ENCODE measurements at places on chromosomes 2 and 18.
A peak's percentile ranks its signal among the peaks of the same experiment; 100 is the strongest.

GRCh38 chr18:58639751-58640427 lies 11.0 kb upstream of the ALPK2 start:
- DNase-seq: no peak

GRCh38 chr2:233689031-233689430 lies 3.7 kb upstream of the UGT1A6 start:
- no peak for DNase-seq

DNA sequence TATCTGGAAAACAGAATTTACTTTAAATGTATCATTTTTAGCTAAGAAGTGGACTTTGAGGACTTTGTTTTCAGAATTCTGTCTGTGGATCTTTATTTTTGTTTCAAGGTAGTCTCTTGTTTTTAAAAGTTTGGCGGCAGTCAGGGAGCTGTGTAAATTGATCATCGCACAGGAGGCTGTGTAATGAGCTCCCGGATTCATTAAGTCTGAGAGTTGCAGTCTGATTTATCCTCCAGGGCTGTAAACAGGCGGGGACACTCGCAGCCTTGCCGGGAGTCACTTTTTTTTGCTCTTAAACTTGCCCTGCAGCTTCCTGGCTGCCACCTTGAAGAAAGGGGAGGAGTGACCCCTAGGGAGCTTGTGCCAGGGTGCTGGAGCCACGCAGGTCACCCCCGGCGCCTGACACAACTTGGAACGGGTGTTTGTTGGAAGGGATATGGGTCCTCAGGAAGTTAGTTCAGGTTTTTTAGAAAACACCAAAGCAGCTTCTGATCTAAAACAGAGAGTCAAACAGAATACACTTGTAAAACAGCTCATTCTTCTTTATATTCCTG lies 76.2 kb downstream of the DCDC2C start:
- DNase-seq: no peak

GRCh38 chr2:48946449-48947048 lies 191.0 kb upstream of the LHCGR start:
- peak; percentile 4 for DNase-seq

DNA sequence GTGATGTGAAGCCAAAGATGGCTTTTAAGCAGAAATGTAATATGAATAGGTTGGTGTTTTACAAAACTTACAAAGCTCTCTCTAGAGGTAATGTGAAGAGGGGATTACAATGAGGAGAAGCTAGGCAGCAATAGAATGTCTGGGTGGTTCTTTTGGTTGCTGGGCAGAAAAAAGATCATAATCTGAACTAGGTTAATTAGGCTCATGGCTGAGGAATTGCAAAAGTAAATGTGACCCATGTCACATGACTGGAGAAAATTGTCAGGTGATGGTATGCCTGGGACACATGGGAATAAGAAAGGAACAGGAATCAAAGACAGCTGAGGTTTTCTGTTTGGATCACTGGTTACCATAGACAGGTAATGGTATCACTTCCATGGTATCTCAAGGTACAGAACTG lies 7.5 kb upstream of the RIT2 start:
- DNase-seq: no peak

GRCh38 chr18:30527226-30527625 lies 515.3 kb downstream of the DSC3 start:
- no peak for DNase-seq

- no peak for DNase-seq
Observed at GRCh38 chr2:29509878-29510277, 394.7 kb downstream of the CLIP4 start.

GRCh38 chr18:63138436-63139340 lies 180.9 kb downstream of the BCL2 start:
- DNase-seq: peak; percentile 37

- no peak for DNase-seq
Observed at GRCh38 chr2:275466-275865, 10.7 kb downstream of the ACP1 start.

GRCh38 chr18:31447530-31448191 lies at the start of gene DSG3:
DSG3 (plus strand) TSS chr18:31447741; CDS start chr18:31447878, 137 bp downstream.
- no peak for DNase-seq

DNA sequence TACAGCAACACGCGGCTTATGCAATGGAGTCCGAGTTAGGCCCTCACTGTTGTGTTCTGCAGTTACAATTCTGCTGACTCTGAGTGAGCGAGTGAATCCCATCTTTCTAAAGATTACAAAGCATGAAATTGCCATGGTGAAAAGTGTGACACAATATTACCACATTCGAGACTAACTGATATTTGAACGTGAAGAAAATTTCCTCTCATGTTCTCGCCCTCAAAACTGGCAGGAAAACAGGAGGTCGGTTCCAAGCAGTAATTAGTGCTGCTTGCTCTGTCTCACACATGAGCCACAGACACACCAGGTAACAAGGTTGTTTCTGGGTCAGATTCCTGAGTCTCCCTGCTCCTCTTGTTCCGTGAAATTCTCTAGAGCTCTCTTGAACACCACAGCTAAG lies 93.7 kb upstream of the RIOK3 start:
- DNase-seq: no peak

GRCh38 chr2:168562971-168563370 lies 106.9 kb downstream of the CERS6 start:
- no peak for DNase-seq

DNA sequence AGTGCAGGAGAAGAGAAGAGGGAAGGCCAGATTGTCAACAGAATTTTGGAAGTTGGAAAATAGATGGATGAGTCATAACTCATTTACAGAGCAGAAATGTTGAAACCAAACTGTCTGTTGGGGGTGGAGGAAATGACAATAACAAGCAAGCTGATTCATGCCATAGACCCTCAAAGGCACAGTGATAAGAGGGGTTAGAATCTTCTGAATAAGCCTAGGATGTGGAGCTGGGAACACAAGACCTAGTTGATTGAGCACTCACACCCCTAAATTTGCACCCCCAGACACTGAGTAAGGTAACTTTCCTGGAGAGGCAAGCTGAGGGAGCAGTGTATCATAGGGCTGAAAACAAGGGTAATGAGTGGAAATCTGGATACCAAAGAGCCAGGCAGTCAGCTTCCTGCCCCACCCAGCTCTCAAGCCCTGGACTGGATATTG lies 141.4 kb downstream of the SCG2 start:
- DNase-seq: no peak

DNA sequence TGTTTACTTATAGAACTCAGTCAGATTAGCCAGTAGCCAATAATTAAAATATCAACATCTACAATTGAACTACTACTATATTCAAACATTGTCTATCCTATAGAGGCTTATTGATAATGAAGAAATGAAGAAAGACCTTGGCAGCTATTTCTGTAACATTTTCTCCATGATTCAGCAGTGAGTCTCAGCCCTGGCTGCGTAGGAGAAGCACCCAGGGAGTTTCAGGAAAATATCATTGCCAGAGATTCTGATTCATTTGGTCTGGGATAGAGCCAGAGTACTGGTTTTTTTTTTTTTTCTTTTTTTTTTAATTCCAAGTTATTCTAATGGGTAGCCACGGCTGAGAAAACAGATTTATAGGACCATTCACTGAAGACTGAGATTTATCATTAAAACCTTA lies 404.8 kb downstream of the TXNL1 start:
- no peak for DNase-seq

- no peak for DNase-seq
Observed at GRCh38 chr2:122100756-122101155, 345.3 kb downstream of the TSN start.

DNA sequence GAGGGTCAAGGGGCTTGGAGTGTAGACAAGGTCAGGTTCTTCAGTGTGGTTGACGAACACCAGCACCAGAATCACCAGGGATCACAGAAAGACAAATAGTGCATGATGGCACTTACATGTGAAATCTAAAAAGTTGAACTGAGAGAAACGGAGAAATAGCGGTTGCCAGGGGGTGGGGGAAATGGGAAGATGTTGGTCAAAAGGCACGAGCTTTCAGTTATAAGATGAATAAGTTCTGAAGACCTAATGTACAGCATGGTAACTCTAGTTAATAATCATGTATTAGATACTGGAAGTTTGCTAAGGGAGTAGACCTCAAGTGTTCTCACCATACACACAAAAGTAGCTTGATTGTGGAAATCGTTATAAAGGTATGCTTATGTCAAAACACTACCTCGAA lies 43.7 kb upstream of the DARS1 start:
- no peak for DNase-seq

DNA sequence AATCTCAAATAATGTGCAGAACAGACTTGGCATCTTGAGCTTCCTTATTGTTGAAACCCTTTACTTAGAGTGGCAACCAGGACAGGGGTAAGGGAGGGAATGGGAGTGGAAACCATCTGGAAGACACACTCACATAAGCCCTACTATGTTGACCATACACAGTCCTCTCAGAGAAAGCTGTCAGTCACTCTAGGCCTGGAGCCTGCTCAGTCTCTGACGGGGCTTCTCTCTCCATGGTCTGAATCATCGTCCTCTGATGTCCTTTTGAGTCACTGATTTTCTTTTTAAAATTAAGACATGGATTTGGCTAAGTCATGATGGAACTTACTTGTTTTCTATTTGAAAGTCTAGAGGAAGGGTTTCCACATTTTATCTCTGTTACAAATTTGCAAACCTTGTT lies 74.0 kb downstream of the MYO1B start:
- no peak for DNase-seq

DNA sequence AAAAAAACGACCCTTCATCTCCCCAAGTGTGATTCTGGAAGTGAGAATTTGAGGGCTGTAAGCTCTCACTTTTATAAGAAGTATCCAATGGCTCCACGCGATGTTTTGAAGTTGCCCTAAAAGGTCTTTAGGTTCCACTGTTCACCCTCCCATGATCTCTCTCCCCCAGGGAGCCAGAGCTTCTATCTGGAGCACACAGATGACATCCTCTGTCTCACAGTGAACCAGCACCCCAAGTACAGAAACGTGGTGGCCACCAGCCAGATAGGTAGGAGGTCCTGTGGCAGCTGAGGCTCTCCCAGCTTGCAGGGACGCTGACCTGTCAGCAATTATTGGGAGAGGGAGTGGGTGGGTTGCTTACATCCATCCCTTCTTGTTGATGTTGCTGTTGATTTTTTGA lies 97.8 kb downstream of the RTN4 start:
- no peak for DNase-seq

DNA sequence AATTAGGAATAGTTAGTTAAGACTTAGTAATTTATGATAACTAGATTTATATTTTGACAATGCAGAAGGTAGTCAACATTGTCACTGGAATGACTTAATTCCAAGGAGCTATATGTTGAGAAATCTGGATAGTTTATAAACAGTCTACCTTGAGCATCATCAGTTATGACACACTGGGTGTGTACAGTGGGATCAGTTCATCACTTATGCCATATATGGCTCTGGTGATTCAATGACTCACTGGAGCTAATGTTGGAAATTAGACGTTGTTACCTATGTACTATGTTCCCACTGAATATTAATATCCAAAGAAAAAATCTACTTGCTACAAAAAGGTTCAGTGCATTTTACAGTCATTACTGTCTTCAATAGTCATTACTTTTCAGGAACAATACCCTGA lies 34.0 kb upstream of the ITPRID2 start:
- DNase-seq: no peak

DNA sequence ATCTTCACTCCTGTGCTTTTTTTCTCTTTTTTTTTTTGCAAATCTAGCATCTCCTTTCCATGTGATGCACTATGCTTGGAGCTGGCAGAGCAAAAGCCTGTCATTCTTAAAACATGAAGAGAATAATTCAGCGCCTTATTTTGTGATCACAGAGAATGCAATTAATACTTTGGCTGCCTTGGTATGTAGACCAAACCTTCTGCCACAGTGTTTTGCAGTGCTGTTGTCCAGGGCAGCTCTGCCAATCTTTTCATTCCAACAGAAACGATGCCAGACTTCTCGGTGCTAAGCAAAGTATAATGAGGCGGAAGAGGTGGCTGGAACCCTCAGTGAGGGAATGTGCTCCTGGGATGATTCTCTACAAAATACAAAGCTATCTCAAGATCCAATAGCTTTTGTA lies 25.6 kb downstream of the BCL2 start:
- DNase-seq: no peak

GRCh38 chr2:28558158-28558820 lies 62.4 kb downstream of the PLB1 start:
- DNase-seq: no peak

GRCh38 chr2:100422320-100423055 lies 5.0 kb upstream of the CHST10 start:
- no peak for DNase-seq

DNA sequence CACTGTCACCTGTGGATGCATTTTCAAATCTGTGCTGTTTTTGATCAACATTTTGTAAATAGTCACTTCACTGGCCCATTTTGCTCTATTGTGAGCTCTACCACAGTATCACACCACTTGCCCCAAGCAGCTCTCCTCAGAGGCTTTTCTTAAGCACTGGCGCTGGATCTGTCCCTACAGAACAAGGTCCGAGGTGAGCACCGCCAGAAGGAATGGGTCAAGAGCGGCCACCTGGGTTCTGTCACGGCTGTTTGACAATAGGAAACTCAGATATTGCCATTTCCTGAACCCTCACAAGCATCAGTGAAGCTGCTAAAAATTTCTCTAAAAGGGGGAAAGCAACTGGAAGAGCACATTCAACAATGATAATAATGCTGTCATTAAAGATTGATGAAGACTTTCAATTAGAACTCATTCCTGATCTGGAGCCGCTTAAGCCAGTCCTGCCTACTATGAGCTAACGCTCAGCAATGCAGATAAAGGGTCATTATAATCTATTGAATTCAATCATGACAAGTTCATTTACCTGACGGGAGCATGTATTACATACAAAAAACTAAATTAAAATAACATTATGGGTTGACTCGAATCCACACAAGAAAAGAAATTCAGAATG lies 514.0 kb downstream of the GALR1 start:
- no peak for DNase-seq

DNA sequence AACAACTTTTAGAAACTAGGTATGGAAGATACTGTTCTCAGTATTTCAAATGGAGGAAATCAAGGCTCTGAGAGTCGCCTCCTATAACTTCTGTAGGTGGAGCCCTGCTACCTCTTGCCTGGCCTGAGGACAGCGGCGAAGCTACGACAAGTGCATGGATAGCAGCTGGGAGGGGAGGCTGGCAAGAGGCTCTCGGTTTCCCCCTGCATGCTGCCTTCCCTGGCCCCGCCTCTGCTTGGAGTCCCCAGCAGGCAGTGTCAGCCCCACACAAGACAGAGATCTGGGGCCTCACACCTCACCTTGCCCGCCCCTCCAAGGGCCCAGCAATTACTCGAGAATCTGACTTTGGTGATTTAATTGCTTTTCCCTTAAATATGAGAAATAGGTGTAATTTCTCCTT lies 107.6 kb upstream of the POU3F3 start:
- DNase-seq: no peak

DNA sequence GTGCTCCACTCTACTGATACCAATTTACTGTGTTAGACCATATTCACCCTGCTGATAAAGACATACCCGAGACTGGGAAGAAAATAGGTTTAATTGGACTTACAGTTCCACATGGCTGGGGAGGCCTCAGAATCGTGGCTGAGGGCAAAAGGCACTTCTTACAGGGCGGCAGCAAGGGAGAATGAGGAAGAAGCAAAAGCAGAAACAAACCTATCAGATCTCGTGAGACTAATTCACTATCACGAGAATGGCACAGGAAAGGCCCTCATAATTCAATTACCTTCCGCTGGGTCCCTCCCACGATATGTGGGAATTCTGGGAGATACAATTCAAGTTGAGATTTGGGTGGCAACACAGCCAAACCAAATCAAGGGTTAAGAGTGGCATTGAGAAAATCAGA lies 65.2 kb downstream of the LDLRAD4 start:
- no peak for DNase-seq

- no peak for DNase-seq
Observed at GRCh38 chr18:79356435-79356834, 39.3 kb upstream of the NFATC1 start.

- DNase-seq: no peak
Observed at GRCh38 chr2:17133052-17133671, 385.1 kb downstream of the RAD51AP2 start.
